ENCODE measurements at places on chromosomes 7 and 10.

DNA sequence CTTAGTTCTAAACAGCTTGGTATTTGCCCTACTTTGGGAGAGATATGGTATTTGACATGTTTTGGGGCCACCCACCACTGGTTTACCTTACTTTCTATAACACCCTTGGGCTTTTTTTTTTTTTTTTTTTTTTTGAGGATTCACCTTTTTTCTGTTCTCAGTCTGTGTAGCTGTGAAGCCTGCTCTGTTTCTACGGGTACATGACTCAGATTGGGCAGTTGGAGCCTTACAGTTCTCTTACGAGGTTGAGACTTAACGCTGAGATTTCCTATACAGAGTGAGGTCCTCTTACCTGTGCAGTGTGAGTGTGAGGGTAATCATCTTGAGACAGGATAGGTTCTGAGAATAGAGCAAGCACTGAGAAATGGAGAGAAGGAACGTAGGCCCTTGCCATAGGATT lies 77.5 kb downstream of the CDK13 start:
- no peak for DNase-seq

- DNase-seq: no peak
These were observed 65.2 kb downstream of the CREB3L2 start for GRCh38 chr7:137936509-137937201.

DNA sequence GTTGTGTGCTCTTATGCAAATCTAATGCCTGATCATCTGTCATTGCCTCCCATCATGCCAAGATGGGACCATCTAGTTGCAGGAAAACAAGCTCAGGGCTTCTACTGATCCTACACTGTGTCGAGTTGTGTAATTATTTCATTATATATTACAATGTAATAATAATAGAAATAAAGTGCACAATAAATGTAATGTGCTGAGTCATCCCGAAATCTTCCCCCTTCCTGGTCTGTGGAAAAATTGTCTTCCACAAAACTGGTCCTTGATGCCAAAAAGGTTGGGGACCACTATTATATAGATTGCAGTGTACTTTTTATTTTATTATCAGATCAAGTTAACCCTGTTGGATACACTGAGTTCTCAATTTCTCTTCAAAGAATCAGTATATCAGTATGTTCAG lies 50.2 kb downstream of the BBS9 start:
- DNase-seq: no peak

GRCh38 chr7:24059775-24060174 lies 224.2 kb upstream of the NPY start:
- no peak for DNase-seq

GRCh38 chr10:13100349-13101294 lies 659 bp downstream of the OPTN start:
- peak; percentile 63 for DNase-seq

GRCh38 chr7:87420173-87420572 lies 55.3 kb downstream of the ABCB4 start:
- no peak for DNase-seq

- DNase-seq: peak; percentile 42
These were observed 282.5 kb upstream of the KLF6 start for GRCh38 chr10:4067531-4067930.

DNA sequence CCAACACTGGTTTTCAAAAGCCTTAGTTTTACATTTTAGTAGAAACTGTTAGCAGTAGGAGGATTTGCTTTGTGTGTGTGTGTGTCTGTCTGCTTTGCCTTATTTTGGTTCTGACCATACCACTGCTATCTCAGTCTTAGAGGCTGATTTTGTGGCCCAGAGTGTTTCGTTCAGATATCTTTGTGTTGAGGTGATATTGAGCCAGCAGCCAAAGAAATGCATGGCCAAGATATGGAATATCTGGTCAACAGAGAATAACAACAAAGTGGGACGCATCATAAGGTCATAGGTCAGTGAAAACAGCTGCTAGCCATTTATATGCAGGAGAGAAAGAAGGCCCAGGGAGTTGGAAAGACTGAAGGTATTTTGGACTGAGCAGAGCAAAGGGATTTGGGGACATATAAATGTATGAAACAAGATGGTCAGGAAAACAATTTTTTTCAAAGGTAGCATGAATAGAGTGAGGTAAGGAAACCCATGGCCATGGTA lies 47.7 kb downstream of the KIAA1217 start:
- DNase-seq: no peak

Data from activated T-cell treated with anti-CD3 and anti-CD28 coated beads, Interleukin-2, amount 50 U/mL, for 48 hours (primary cell).